ENCODE measurements at places on chromosomes 6 and 20.

DNA sequence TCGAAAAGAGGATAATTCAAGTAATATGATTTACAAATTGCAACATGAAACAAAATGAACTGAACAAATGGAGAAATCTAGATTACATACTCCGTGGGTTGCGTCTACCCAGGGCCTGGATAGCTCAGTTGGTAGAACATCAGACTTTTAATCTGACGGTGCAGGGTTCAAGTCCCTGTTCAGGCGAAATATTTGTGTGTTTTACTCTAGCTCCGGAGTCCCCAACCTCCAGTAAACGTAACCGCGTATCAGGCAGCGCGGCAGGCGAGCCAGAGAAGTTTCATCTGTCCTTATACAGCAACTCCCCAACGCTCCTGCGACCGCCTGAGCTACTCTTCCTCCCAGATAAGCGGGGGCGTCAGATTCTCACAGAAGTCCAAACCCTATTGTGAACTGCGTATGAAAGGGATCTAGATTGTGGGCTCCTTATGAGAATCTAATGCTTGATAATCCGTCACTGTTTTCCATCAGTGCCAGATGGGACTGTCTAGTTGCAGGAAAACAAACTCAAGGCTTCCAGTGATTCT lies 176.1 kb downstream of the TRIM27 start:
- peak; percentile 98 for DNase-seq

DNA sequence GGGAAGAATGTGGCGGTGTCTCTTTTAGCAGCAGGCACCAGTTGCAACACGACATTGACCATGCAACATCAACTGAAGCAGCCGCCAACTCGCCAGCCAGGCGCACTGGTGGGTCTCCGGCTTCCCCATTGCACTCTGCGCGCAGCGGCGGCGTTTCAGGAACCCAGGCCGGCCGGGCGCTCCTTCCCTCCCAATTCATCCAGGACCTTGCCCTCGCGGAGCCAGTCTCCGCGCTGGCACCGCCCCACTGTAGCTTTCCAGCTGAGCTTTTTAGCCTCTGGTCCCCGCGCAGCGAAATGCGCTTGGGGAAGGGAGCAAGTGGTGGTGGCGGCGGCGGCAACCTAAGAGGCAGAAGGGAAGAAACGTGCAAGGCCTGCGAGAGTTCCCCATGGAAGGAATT lies 297.9 kb upstream of the RIMS1 start:
- DNase-seq = no peak

GRCh38 chr6:165880686-165881085 lies 217.6 kb upstream of the PDE10A start:
- no peak for DNase-seq

DNA sequence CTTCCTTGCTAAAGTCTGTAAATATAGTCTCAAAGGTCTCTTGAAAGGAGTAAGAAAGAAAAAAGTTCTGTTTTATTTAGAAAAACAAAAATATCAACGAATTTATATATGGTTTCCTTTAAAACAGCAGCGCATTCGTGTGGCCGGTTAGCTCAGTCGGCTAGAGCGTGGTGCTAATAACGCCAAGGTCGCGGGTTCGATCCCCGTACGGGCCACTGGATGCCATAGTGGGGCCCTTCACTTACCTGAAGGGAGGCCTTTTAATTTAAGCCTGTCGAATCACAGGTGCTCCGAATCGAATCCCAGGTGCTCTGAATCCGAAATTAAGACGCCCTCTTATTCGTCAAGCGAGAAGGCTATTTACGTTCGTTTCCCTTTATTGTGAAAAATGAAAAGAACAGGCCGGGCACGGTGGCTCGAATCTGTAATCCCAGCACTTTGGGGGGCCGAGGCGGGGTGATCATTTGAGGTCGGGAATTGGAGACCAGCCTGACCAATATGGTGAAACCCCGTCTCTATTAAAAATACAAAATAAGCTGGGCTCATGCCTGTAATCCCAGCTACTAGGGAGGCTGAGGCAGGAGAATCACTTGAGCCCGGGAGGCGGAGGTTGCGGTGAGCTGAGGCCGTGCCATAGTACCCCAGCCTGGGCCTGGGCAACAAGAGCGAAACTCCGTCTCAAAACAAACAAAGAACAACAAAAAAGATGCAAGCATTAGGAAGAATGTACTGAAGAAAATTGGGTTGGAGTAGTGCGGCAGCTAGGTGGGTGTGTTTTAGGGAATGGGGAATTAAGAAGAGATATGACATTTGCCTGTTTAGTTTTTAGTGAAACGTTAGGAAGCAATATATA lies 195.8 kb upstream of the ZNF184 start:
- peak; percentile 86 for DNase-seq

GRCh38 chr6:148470606-148471465 lies 128.2 kb downstream of the SASH1 start:
- no peak for DNase-seq

DNA sequence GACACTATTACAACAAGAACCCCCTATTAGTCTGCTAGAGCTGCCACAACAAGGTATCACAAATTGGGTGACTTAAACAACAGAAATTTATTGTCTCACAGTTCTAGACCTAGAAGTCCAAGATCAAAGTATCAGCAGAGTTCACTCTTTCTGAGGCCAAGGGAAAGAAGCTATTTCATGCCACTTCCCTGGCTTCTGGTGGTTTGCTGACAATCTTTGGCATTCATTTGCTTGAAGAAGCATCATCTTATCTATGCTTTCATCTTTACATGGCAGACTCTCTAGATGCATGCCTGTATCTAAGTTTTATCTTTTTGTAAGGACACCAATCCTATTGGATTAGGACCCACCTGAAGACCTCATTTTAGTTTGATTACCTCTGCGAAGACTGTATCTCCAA lies 296.8 kb upstream of the MARCKS start:
- no peak for DNase-seq

- no peak for DNase-seq
Measured at GRCh38 chr6:117924690-117925089, 17.6 kb downstream of the SLC35F1 start.

GRCh38 chr6:122153557-122153956 lies 245.9 kb upstream of the HSF2 start:
- no peak for DNase-seq

DNA sequence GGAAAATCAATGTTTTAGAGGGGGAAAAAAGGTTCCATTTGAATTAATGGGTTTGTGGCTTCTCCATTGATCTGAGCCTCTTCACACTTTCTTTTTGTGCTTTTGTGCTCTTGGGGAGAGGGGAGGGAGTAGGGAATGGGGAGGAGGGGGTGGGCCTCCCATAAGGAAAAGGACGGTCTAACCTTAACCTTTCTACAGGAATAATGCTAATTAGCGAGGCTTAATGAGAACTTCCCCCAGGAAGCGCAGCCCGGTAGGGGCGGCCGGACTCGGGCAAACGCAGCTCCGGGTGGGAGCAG lies 103.0 kb downstream of the NOL4L start:
- DNase-seq = no peak

- DNase-seq = no peak
Measured at GRCh38 chr20:63154395-63154794, 61.5 kb downstream of the YTHDF1 start.

DNA sequence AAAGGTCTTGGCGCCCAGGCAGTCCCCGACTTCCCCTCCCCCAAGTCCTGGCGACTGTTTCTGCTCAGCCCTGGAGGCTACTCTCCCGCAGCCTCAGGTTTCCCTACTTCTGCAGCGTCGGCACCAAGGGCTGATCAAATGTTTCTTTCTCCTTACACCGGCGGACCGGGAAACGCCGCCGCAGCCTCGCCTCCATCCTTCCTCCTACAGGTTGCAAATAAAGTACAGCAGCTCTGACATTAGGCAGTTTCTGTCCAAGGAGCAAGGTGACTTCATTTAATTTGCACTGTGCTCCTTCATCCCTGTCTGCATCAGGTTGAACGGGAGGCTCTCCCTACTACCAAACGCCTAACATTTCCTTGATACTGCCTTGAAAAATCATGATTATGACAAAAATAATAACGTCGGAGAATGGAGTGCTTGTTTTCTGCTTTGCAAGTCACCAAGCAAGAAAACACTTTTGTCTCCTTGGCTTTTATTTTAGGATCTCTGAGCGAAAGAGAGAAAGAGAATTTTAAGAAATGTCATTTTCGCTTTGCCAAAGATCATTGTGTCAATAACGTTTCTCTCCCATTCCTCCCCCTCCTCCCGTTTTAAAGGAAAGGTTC lies 1.0 kb downstream of the CLIC5 start:
- no peak for DNase-seq

DNA sequence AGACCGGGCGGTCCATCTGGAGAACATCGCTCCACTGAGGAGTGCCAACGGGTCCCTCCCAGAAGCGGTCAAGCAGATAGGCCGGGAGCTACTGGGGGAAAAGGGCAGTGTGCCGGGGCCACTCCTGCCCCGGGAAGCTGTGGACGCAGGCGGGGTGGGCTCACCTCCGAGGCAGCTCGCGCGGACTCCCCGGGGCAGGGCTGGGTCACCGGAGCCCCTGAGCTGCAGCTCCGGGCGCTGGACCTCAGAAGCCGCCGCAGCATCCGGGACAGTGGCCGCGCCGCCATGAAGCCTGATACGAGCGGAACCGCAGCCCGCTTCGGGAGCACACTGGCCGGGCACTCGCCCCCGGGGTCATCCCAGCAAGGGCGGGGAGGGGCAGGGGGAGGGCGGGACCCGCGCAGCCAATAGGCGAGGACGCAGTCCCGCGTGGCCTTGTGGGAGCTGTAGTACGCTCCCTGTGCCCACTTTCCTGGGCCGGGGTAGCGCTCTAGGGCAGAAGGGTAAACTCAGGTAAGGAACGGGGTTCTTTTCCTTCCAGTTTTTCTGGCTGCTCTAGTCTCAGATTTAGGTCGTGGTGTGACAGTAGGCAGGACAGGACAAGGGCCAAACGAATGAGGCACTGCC lies at the start of gene MOCS1:
Gene MOCS1 (minus strand): TSS at position 332 of the 627 bp plus-strand sequence. CDS start 45 bp downstream, at position 287.
- DNase-seq = peak; percentile 18
